ENCODE measurements at places on chromosomes 1 and 21.
A peak's percentile ranks its signal among the peaks of the same experiment; 100 is the strongest.

GRCh38 chr1:85799737-85800136 lies 91.5 kb upstream of the ZNHIT6 start:
- DNase-seq, result no peak

GRCh38 chr1:225613006-225613405 lies 39.9 kb downstream of the ENAH start:
- DNase-seq, result no peak

DNA sequence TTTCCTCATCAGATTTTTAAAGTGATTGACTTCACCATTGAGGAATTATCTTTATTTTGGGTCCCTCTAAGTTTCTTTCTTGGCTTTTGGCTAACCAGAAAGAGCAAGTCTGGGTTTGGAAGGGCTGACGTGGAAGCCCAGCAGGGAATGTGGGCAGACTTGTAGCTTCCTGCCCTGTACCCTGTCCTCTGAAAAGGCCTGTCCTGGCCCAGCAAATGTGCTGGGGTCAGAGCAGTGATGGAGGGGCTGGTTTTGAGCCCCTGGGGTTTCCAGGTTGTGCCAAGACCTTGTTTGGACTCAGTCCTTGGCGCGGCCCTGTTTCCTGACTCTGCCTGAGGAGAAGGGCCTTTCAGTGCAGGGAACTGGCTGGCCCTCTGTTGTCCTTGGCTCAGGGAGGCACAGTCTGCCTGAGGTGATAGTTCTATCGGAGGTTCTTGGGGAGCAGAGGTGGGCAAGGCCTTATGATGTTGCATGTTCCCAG lies 72.1 kb downstream of the UCK2 start:
- no peak for DNase-seq

DNA sequence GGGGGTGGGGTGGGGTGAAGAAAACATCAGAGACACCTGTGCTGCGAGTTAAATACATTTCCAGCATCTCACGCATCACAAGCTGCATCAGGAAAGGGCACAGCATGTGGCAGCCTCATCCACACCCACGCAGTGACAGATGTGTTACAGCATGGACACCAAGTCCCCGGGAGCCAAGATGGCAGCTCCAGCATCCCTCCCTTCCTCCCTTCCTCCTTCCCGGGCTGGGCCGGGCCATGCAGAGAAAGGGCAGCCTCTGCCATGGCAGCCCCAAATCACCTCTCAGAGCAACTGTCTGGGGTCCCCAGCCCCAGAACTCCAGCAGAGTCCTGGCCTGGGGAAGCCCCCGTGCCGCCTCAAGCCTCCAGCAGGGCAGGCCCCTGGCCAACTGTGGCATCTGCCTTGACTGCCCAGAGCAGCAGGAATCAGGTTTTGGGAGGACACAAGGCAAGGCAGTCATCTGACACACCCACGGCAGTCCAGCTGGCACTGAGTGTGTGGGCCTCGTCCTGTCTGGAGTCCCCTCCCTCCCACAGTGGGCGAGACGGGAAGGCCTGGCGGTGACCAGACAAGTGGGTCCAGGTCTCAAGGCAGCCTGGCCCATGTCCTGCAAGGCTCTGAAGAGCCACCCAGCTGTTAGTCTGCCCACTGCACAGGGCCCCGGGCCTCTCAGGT lies 6.2 kb downstream of the SMIM1 start:
- DNase-seq, result no peak

- peak; percentile 38 for DNase-seq
Observed at GRCh38 chr1:157363660-157364140, 188.6 kb downstream of the FCRL5 start.
